ENCODE measurements at places on chromosomes 5 and 9.
A peak's percentile ranks its signal among the peaks of the same experiment; 100 is the strongest.

- ATAC-seq, result peak; percentile 36
These were observed 12.4 kb upstream of the CXXC5 start for GRCh38 chr5:139635606-139636206.

DNA sequence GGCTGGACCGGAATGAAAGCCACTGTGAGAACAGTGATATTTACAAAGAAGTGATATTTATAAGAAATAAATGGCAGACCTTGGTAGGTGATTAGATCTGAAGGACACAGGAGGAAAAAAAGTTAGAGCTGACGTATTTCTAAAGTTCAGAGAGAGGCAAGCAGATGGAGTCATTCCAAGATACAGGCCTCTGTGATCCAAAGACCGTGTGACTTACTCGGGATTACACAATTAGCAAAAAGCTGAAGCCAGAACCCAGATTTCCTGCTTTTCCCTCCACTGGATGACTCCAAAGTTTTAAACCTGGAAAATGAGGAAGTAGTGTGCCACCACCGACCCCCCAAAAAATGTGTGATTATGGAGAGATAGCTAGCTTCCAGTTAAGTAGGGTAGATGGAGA lies 3.1 kb upstream of the DOCK8 start:
- ATAC-seq, result no peak

- ATAC-seq, result peak; percentile 94
These were observed 148.5 kb downstream of the EPB41L4A start for GRCh38 chr5:112270299-112271293.

GRCh38 chr5:167378894-167379723 lies 912.3 kb upstream of the WWC1 start:
- ATAC-seq, result no peak

DNA sequence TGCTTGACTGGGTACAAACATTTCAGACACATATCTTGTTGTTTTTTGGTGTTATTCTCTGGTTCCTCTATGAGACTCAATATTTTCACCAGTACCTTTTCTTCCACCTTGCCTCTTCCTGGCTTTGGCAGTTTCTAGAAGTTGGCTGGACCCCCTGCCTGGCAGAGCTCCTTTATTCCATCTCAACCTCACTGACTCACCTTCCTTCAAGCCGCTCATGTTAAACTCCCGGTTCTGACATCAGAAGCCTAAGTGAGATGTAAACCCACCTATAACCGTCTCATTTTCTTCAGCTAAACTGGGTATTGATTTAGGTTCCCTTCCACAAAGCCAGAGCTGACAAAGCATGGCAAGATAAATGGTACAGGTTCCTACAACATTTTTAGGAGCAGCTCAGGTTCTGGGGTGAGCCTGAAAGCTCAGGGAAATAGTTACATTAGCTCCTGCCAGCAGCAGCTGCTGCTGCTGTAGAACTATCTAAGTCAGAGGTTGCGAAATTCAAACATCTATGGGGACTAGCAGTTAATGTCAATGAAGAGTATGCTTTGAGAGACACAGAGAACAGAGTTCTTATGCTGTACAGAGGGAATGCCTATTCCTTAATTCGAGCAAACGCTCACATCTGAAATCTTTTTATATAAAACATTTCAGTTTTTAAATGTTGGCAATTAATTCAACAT lies 197.1 kb upstream of the NR3C1 start:
- ATAC-seq, result no peak

DNA sequence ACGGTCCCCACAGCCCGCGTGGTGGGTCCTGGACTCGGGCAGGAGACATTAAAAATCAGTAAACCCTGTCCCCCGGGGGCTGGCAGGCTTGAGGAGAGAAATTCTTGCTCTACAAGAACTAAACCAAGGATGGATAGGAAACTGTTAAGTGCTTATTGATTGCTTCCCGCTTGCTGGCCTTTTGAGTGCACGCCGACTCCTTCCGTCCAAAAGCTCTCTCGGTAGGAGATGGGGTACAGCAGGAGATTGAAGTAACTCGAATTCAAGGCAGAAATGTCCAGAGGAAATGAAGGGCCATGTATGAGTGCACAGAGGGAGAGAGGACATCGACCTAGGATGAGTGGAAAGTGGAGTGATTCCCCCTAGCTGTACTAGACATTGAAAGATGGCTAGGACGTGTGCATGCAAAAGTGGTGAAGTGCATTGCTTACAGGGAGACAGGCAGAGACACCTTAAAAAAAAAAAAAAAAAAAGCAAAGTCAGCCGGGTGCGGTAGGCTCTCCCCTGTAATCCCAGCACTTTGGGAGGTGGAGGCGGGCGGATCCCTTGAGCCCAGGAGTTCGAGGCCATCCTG lies 923 bp downstream of the RECK start:
- peak; percentile 33 for ATAC-seq

DNA sequence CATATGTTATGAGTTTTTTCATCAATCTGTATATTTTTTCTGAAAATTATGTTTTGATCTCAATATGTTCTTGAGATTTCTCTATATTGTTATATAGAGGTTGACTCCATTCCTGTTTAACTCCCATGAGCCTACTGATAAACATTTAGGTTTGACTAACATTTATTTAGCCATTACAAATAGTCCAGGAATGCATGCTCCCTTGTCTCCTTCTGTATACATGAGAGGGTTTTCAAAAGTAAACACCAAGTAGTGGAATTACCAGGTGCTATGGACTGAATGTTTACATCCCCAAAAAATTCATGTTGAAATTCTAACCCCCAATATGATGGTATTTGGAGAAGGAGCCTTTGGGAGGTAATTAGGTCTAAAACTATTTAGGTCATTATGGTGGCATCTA lies 3.5 kb upstream of the OR5C1 start:
- ATAC-seq, result no peak

- ATAC-seq, result no peak
These were observed 92.3 kb downstream of the CAAP1 start for GRCh38 chr9:26800322-26800721.

DNA sequence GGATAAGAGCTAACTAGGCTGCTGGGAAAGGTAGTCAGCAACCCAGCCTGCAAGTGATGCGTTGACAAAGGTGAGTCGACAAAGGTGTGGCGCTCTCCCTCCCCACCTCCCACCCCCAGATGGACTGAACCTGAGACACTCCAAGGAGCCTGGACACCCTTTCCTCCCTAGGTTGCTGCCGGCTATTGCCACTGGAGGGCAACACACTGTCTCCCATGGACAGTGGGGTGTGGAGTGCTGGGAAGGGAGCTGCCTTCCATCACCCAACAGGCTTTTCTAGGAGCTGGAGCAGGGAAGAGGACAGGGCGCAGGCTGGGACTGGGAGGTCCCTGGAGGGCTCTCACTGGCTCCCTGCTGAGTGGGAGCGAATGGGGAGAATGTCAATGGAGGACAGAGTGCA lies 75.4 kb upstream of the ARAP3 start:
- ATAC-seq, result peak; percentile 84

DNA sequence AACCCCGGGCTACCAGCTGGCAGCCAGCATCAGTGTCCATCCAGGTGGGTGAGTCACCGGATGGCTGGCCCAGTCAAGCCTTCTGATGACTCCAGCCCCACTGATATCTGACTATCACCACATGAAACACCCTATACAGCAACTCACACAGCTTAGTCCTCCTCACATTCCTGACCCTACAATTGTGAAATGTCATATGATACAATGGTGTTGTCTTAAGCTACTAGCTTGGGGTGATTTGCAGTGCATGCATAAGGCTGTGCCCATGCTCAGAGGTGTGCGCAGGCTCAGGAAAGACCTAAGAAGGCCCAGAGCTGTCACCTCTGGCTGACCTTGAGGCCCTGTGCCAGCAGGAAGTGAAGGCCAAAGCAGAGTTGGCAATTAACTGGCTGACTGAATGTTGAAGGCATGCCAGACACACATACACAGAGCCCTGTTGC lies 21.5 kb upstream of the SEMA4D start:
- peak; percentile 44 for ATAC-seq

DNA sequence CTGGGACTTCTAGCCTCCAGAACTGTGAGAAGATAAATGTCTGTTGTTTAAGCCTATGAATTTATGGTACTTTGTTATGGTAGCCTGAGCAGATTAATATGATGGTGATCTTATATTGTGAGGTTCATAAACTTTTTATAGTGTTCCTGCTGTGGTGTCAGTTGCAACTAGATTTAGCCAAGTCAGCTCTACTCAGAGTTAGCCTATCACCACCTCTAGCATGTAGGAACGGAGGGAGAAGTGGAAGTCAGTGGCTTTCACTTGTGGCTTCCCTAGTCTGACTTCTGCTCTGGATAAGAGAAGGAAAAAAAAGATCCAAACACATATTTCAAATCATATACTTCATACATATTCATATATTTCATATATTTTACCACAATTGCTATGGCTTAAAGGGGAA lies 6.6 kb downstream of the POC5 start:
- ATAC-seq, result no peak

DNA sequence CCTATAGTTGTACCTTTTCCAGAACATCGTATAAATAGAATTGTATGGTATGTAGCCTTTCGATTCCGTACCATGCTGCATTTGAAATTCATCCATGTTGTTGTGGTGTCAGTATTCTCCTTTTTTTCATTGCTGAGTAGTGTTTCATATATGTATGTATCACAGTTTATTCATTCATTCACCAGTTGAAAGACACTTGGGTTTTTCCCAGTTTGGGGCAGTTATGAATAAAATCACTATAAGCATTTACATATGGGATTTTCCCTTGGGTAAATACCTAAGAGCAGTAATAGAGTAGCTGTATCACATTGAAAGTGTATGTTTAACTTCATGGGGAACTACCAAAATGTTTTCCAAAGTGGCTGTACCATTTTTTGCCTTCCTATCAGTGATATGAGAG lies 16.1 kb upstream of the FKTN start:
- ATAC-seq, result no peak

- ATAC-seq, result no peak
These were observed 7.1 kb upstream of the TEX48 start for GRCh38 chr9:114688909-114689610.

DNA sequence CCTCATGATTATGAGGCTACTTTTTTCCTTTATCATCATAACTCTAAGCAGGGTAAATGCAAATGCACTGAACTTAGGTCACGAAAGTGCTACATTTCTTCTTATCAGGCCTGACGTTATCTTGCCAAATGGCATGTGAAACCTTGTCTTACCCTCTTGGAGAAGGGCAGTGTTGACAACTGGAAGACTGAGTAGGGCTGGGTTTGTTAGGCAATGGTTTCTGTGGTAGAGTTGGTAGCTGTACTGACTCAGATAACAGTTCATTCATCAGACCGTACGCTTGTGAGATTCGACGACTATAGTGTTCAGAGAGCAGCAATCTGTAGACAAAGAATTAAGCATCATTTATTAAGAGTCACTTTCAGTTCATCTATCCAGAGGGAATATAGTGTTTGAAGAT lies 127.7 kb downstream of the CPLANE1 start:
- ATAC-seq, result no peak

DNA sequence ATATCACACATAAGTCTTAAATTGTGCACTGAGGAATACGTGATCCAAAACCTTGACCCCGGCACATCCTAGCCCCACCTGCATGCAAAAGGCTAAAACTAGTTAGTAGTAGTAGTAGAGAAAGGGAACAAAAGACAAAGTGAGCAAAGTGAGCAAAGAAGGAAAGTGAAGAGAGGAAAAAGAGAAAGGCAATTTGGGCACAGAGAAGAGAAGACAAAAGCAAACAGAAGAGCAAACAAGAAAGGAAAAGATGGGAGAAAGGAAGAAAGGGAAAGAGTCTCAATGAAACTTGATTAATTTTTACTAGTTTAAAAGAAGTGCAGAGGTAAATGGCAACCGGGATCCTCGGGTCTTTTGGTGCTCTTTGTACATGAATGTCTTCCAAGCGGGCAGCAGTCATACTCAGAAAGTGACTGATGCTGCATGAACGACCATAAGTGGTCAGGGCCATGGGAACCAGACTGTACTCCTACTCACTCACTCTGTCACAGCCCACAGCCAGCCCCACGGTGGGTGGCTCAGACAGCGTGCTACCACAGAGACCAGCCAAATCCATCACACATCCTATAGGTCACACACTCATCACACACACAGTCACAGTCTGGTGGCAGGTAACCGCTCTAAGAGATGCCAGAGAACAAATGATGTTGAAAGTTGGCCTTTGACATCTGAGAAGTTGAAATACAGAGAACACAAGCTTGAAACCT lies 203.9 kb downstream of the FBN2 start:
- ATAC-seq, result no peak

DNA sequence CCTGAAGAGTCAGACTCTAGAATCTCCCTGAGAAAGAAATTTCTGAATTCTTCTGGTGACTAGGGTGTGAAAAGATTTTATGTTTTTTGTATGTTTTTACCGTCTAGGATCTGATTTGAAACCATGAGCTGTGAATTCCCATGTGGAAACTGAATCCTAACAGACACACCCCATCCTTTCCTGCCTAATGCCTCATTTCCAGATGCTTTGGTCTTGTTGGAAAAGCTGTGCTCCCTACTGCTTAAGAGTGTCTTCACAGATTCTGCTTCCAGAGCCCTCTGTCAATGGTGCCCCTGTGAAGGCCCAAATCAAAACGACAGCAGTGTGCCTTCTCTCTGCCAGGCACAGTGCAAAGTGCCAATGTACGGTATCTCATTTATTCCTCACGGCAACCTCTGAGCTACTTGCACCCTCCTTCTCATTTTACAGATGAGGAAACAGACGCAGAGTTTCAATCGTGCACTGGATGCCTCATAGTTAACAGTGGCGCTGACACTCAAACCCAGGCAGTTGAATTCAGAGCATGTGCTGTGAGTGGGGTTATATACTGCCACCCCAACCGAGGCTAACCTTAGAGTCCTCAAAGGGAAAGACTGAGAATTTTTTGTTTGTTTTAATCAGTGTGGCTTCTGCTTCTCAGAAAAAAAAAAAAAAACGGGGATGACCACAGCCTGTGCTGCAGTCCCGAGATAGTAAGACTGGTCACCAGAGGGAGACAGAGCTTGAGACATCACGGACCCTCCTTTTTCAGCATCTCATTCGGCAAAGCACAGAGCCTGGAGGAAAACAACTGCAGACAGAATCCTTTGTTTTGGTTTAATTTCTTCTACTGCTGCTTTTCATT lies 188.4 kb downstream of the SNCAIP start:
- peak; percentile 98 for ATAC-seq

- ATAC-seq, result no peak
These were observed 277.2 kb upstream of the ADRA1B start for GRCh38 chr5:159638954-159639559.

- no peak for ATAC-seq
These were observed 1377.5 kb upstream of the CDH9 start for GRCh38 chr5:28415791-28416443.

GRCh38 chr5:136080483-136081216 lies 51.9 kb downstream of the TGFBI start:
- no peak for ATAC-seq

Measured in SK-N-SH treated with all-trans-retinoic acid at 6 μM for 48 hours (cell line).